Bronchial epithelial cell (primary cell): ENCODE measurements at places on chromosomes 7 and 10.

- peak; percentile 34 for DNase-seq
Measured at GRCh38 chr10:103572347-103573204, 79.1 kb downstream of the NEURL1 start.

DNA sequence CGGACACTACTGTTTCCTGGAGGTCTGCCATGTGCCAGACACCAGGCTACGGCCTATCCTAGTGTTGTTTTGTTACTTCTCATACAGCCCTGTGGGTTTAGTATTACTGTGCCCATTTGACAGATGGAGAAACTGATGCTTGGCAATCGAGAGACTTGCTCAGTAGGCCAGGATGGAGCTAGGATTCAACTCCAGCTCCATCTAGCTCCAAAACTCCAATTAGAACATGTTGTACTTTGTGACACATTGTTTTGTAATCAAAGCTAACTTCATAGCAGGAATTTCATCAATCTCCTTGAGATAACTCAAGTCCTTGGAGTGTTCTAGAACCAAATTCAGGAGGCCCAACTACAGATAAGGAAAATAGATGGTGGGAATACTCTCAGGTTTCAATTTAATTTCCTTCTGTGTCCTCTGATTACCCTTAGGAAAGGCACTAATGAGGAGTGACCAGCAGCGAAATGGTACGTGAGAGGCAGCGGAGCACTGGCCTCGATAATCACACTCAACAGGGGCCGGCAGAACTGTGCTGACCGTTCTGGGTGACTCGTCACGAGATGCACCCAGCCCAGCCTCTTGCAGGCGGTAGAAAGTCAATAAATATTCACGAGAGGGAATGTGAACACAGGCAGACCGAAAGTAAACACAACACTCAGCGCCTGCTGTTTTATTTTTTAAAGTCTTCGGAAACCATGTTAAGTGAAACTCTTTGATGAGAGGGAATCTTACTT, 269.6 kb upstream of the NEBL start:
- no peak for DNase-seq

GRCh38 chr7:51292596-51292995, 24.0 kb downstream of the COBL start:
- DNase-seq = no peak

DNA sequence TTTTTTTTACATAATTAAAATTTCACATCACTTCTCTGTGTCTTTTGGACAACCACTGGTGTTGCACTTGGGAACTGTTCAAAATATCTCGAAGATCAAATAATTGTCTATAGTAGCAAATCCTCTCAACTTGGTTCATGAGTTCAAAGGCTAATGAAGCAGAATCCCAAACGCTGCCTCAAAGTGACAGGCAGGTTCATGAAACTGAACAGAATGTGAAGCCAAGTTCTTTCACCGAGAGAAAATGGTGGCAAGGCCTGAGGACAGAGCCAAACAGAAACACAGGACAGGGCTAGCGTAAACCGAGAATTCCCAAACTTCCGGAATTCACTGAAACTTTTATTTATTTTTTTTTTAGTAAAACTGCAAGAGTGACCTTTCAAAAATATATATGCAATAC, 21.1 kb downstream of the SMURF1 start:
- DNase-seq = no peak

GRCh38 chr7:98107313-98107721, 655 bp downstream of the LMTK2 start:
- peak; percentile 11 for DNase-seq

DNA sequence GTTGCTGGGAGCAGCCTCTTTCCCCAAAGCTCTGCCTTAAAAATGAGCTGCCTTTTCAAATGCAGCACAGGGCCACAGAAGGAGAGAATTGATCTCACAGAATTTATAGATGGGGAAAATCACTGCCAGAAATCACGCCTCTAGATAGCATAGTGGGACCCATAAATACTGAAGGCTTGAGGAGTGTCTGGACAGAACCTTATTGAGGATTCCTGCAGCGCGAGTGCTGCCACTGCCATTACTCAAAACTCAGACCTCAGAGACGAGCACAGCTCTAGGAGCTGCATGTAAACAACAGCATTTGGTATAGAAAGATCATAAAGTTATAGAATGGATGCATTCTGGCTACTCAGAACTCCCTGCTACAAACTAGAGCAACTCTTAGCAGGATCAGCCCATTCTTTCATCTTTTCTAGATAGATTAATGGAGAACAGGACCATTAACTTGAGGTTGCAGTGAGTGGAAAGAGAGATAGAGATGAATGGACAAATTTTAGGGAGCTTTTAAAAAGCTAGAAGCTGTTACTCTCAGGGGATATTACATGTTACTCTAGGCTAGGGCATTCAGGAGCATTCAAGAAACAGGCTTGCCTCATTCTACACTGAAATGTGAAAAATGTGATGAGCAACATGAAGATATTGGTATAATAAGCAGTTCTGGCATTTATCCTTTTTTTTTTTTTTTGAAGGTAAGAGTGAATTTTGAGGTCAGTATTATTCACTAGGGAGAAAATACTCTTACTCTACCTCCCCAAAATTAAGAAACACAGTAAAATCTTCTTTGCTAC, 267.2 kb upstream of the SLC26A5 start:
- DNase-seq = no peak

DNA sequence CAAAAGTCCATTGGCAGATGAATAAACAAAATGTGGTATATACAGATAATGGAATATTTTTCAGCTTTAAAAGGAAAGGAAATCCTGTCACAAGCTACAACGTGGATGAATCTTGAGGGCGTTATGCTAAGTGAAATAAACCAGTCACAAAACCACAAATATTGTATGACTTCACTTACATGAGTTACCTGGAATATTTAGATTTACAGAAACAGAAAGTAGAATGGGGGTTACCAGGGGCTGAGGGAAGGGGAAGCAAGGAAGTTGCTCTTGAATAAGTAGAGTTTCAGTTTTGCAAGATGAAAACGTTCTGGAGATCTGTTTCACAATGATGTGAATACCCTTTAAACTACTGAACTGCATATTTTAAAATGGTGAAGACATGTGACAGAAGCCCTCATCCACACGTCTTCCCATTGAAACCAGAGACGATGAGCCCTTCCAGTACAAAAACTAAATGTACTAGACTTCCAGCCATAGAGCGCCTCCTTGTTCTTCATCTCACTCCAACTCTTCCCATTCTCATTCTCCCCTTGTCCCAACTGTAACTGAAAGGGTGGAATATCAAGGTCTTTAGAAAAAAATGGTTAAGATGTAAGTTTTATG, 62.4 kb downstream of the MICU1 start:
- no peak for DNase-seq

DNA sequence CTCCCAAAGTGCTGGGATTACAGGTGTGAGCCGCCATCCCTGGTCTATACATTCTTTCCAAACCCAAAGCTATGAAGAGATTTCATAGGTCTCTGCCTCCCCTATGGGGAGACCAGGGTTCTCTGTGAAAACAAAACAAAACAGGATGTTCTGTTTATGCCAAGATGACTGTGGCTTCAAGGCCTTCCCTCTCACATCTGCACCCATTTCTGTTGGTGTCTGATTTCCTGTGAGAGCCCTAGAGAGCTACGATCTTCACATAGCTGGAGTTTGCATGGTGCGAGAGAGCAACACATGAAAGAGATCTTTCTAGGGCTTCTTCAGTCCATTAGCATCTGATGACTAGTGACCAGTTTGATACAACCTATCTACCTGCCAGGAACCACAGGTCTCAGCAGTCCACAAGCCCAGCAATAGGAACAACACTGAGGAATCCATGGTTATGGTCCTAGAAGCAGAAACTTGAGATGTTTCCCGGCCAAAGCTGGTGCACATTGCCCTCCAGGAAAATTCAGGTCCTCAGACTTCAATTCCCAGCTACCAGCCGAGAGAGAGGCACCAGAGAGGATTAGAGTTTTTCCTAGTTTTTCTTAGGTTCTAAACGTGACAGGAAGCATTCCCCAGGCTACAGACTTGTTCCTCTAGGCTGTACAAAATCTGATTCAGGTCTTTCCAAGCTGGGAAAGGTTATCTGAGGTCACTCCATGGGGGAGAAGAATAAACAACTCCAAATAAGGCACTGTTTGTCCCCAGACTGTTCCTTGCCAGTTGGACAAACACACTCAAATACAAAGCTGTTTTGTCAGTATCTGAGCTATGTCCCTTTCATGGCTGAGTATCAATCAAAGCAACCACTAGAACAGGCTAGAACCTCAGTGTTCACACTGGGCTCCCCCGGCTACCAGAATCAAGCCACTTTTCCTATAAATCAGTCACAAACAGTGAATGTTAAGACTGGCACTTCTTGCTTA, 259.7 kb downstream of the CALN1 start:
- DNase-seq = no peak

- no peak for DNase-seq
Measured at GRCh38 chr7:139571190-139571589, 47.7 kb downstream of the CLEC2L start.

- no peak for DNase-seq
Measured at GRCh38 chr10:13661256-13661655, 74.5 kb downstream of the PRPF18 start.

GRCh38 chr10:78763651-78764395, 304.9 kb upstream of the ZMIZ1 start:
- no peak for DNase-seq

DNA sequence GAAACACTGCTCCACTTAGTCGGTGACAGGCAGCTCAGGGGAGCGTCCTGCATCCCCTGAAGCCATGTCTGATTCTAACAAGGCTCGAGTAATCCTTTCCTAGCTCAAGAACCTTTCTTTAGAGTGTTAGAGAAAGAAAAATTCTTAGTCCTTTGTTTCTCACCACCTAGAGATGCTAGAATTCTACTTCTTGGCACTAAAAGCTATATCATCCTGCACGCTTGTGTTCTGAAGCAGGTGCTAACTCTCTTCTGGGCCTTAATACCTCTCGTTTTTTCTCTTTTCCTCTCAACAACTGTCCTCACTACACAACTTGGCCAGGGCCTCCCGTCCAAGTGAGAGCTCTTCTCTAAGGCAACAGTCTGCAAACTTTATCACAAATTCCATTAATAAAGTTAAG, at the start of gene LYZL2:
Gene LYZL2, minus strand, starts transcription at position 101 of the 400 bp plus-strand sequence. CDS start 2,838 bp downstream, outside the sequence.
- DNase-seq = no peak

GRCh38 chr10:103859161-103860086, 4.0 kb upstream of the SH3PXD2A start:
- DNase-seq = peak; percentile 74

GRCh38 chr10:14385596-14386593, 55.2 kb upstream of the FRMD4A start:
- peak; percentile 93 for DNase-seq

DNA sequence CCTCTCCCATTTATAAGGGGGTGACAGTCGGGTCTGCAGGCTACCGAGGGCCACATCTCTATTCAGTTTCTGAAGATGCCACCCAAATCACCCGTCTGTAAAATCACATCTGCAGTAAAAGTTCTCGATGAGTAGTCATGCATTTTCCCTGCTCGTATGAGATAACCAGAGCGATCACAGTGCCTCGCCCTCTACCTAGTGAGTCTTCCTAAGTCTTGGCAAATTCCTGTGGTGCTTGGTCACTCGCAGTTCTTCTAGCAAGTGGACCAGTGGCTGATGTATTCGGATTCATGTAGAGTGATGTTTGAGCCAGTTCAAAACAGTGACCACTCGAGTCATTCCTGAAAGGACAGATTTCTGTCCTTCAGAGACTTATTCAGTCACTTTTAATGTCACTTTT, 44.9 kb downstream of the INSYN2A start:
- peak; percentile 30 for DNase-seq

- DNase-seq = no peak
Measured at GRCh38 chr7:101365956-101366355, 3.3 kb downstream of the COL26A1 start.
